ENCODE measurements at places on chromosomes 7 and 10. TPM values are rescaled to one million over a fixed set of nuclear protein-coding genes. Genes with fewer than 3 reads are reported as not detected.

Gene TRIM50
- not detected for total RNA-seq

DNA sequence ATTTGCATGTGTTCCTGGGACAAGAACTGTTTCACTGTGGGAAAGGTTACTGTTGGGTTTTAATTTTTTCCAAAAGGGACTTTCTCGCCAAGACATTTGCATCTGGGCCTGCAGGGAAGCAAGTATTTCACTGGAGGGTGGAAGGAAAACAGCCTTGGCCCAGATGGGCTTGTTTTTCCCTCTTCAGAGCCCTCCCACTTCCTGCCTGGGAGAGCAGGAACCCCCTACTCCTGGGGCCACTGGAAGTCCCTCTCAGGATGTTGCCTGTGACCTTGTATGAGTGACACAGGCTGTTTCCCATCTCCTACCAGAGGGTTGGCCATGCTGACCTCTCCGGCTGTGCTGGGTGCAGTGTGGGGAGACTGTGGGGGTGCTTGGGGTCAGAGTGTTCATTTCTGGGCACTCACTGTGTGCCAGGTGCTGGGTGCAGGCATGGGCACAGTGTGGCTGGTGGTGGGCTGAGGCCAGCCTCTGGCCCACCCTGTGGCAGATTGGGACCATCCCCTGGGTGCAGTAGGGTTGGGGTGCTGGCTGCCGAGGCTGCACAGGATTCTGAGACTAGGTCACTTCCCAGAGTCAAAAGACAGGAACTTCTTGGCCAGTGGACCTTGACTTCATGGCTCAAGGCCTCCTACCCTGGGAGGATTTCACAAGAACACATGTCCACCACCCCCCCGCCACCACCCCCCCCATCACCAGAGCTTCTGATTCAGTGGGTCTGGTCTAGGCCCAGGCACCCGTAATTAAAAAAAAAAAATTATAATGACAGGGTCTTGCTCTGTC, 10.2 kb downstream of the TSPAN15 start:
- DNase-seq = no peak

DNA sequence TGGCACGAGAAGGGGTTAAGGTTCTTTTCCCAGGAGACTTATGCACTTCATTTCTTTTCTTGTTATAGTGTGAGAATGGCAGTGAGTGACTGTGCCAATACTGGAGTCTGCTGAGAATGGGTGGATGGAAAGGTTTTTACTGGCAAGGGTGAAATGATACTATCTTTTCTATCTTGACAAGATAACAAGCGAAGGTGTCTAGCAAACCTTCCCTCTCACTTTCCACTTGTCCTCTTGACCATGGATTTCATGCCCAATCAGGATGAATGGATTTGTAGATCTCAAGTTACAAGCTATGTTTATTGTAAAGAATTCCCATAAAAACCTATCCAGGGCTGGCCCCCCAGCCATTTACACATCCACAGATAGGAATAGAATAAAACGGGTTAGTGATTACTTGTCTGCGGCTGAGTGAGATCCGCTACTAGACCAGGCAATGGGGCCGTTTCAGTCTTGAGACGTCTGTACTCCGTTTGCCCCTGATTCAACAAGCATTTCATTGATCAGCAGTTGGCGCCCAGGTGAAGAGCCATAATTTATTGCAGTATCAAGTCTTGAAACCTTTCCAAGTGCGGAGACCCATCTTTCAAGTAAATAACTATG, 152.6 kb downstream of the PRKCQ start:
- DNase-seq = no peak

GRCh38 chr10:51436805-51437204, 262.6 kb downstream of the CSTF2T start:
- no peak for DNase-seq

- no peak for DNase-seq
Observed at GRCh38 chr10:110220398-110220797, 13.0 kb downstream of the MXI1 start.

DNA sequence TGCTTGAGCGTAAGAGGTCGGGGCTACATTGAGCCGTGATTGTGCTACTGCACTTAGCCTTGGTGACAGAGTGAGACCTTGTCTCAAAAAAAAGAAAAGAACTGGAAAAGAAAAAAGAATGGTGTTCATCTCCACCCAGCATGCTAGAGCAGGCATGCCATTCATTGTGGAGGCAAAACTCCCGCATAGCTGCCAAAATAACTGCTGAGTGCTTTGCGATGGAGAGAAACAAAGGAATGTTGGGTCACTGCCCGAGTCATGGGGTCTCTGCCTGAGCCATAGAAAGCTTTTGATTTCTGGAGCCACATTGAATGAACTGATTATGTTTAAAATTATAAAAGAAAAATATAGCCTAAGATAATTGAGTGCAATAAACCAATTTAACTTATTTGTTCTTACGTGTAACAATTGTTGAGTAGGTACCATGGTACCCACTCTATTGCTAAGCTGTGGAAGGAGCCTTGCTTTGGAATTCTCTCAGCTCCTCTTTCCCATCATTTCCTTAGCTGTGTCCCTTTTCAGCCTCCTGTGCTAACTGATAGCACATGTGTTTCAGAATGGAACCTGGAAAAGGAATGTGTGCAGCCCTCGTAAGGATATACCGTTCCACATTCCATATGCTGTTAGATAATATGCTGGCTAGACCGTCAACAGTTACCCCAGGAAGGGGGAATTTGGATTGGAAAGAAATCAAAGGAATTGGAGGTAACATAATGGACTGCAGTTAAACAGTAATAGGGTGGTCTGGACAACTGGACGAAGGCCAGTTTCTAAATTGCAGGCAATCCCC, 99.0 kb downstream of the KIAA1217 start:
- no peak for DNase-seq

DNA sequence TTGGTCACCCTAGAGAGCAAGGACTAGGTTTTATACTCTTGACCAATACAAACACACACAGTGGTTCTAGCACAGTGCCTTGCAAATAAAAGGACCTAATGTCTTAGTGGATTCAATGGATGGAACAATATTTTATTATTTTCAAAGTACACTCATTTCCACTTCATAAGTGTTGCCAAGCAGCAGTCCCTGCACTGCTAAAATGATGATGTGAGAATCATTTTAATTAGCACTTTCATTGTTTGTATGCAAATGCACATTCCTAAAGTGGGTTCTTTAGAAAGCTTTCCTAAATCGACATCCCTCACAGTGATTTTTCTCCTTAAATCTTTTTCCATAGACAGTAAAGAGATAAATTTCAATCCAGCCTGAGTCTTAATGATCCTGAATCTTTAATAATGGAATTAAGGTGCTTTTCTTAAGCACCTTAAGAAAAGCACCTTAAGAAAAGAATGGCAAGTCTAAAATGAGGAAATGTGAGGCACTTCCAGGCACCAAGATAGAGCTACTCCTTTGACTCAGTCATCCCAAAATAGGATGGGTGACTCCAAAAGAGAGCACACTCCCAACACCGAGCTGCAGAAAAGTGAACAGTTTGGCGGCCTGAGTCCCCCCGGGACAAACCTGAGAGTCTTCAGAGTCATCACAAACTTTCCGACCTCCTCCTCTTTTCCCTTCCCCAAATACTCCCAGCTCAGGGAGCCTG, 84.5 kb downstream of the SORBS1 start:
- no peak for DNase-seq

Measured in right atrium auricular region (tissue), 2 donors.